ENCODE measurements at places on chromosomes 1 and 21. TPM values are rescaled to one million over a fixed set of nuclear protein-coding genes. Genes with fewer than 3 reads are reported as not detected.

Gene CFAP126
- total RNA-seq: not detected

Gene MATN1
- total RNA-seq: not detected

Gene RIMS3
- total RNA-seq: 3.2 TPM

Gene RPF1
- 38.0 TPM for total RNA-seq

Gene CFHR5
- not detected for total RNA-seq

Gene FAM167B
- total RNA-seq: 0.67 TPM

Gene NHLH1
- total RNA-seq: 0.18 TPM

Gene CCDC185
- not detected for total RNA-seq

Gene SEC16B
- not detected for total RNA-seq

Gene SEC22B
- 24.7 TPM for total RNA-seq

Gene AMY2A
- not detected for total RNA-seq

All from activated naive CD4-positive, alpha-beta T cell treated with anti-CD3 and anti-CD28 coated beads, Interleukin-2, amount 10 ng/mL, durations not matched to agents 5 hours and 36 hours (primary cell).